ENCODE measurements at places on chromosomes 12 and 14.

DNA sequence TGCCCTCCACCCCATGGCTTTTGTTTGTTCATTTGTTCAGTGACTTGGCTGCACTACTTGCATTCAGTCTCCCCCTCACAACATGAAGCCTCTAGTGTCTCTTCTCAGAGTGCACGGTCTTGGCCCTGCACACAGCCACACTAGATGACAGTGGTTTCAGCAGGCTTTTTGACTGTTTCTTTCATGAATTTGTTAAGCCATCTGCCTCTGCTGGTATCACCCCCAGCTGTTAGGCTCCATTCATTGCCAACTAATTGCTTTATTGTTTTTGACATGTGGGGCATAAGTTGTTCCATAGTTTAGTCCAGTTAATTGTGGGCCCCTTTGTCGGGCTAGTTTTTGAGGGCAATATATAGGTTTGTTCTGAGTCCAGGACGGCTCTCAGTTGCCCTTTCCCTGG is 18.8 kb downstream of the OS9 start:
- no peak for DNase-seq

DNA sequence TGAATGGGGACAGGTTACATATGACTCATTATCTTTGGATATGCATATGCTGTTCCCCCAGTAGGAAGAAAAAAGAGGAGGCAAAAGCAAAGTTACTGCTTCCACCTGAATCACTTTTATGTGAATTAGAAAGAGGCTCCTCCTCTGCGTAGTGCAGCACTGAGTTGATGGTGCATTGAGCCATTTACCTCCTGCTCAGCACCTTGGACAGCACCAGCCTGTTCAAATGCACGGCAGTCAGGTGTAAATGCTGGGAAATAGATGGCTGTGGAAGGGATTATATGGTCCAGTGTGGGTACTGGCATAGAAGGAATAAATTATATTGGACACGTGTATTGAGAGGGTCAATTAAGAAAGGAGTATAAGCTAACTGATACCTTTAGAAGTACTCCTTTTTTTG is 541.9 kb upstream of the SEL1L start:
- DNase-seq, result no peak

DNA sequence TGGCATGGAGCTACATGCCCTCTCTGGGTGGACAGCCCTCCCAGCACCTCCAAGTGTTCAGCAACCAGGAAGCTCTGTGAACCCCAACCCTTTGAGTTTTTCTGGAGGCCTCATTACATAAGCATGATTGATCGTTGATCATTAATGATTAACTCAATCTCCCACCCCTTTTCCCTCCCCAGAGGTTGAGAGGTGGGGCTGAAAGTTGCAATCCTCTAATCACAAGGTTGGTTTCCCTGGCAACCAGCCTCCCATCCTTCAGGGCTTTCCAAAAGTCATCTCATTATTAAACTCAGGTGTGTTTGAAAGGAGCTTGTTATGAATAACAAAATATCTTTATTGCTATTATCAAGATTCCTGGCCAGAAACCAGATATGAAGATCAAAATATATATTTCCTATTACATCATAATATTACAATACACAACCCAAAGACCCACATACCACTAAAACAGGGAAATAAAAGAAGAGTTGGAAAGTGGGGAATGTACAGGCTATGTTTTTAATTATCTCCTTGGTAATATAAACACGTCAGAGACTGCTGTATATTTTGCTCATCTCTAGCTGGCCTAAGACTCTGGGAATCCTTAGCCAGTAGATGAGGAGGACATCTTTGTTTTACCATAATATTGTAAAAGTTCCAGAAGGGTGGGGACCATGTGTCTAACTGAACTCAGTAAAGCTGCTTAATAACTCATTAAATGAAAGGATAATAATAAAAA is 73.6 kb downstream of the SSPN start:
- DNase-seq, result no peak

GRCh38 chr12:27209257-27209910 is 34.7 kb upstream of the STK38L start:
- DNase-seq, result no peak

GRCh38 chr14:36521598-36522345 is 1.7 kb upstream of the NKX2-1 start:
- no peak for DNase-seq

GRCh38 chr14:105944632-105945610 is 418.5 kb downstream of the TMEM121 start:
- peak; percentile 61 for DNase-seq

GRCh38 chr14:25602106-25602505 is 552.2 kb upstream of the STXBP6 start:
- no peak for DNase-seq

DNA sequence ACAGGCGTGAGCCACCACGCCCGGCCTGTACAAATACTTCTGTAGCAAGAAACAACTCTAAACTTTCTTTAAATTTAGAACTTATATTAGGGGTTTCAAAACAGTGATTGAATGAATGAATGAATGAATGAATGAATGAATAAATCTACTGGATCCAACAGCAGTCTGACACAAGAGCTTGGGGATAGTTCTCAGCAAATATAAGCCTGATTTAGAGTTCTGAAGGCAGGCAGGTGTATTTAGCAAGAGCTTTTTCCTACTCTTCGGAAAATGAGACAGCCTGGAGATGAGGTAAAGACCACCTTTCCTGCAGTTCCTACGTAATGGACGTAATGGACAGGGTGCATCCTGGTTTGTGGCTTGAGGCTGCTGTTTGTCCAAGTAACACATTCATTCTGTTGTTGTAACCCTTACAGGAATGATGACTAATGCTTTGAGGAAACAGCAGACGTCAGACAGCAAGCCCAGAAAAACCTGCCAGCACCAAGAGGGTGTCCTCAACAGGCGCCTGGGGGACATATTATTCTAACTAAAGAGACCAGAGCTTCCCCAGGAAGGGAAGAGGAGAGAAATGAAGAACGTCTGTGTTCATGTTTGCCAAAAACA is 277.4 kb upstream of the SOX5 start:
- DNase-seq, result no peak

DNA sequence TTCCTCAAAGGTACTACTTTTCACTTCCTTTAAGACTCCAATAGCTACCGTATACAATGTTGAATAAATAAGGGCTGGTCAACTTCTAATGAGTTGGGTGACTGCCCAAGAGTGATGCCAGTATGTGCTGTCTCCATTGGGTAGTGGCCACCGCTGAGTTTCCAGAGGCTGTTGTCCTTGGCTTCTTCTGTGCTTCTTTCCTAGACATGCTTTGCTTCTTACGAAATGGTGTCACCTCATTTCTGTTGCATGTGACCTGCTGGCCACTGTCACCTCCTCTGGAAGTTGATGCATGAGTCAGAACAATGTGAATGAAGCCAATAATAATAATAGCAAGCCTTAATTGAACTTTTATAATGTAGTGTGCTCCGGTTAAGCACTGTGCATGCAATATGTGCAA is 7.5 kb upstream of the NID2 start:
- DNase-seq, result no peak

DNA sequence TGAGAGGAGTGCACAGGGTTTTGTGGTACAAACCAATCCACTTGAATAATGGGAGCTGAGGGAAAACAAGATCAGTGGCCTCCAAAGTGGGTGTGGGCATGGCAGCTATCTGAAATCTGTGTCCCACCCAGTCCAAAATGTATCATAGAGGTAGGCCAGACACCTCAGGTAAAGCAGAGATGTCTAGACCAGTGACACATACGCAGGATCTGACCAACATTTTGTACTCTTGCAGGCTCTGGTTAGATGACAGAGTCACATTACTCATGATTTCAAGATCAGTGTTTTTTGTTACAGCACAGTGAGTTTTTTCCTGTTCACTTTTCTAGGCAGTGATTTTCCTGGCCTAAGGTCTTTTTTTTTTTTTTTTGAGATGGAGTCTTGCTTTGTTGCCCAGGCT is 211.8 kb downstream of the PCNX1 start:
- DNase-seq, result no peak

DNA sequence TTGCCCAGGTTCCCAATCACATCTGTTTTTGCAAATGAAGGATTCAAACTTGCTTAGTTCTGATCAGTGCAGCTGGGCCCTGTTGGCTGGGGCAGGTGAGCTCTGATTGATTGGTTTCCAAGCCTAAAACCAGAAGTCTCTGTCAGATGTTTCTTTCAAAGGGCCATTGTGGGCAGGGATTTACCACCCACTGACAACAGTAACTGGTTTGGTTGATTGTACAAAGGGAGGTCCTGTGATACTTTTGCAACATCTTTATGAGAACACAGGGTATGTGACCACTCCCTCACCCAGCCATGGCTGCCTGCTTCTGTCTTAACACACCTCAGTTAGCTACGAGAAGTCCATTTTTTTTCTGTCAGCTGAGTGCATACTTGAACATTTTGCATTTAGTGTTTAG is 184.1 kb downstream of the FLRT2 start:
- DNase-seq, result no peak

DNA sequence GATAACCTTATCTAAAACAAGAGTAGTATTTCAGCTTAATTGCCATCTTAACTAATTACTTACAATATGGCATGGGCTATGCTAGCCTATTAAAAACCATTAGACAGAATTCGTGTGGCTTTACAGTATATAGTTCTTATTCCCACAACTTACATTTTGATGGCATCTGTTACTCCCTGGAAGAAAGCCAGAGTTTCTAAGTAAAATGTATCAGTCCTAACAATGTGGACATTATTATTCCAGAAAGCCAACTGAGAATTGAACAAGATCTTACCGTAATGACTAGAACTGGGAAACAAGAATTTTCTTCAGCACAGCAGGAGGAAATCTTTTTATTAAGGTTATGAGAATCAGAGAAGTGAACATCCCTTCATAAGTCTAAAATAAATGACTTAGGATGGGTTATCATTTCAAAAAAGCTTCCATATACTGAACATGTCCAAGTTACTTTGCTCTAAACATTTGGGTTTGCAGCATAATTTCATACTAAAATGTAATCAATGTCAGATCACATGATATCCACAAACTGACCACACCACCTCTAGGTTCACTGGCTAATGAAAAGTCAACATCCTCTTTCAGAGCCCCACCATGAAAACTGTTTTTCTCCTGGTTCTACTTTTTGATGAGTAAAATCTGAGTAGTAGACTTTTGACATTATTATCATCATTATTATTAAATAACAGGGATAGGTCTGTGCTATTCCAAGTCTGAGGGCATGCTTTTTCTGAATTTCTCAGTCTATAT is 179.7 kb downstream of the SSPN start:
- no peak for DNase-seq

- no peak for DNase-seq
Measured at GRCh38 chr14:99062772-99063418, 209.1 kb downstream of the BCL11B start.

DNA sequence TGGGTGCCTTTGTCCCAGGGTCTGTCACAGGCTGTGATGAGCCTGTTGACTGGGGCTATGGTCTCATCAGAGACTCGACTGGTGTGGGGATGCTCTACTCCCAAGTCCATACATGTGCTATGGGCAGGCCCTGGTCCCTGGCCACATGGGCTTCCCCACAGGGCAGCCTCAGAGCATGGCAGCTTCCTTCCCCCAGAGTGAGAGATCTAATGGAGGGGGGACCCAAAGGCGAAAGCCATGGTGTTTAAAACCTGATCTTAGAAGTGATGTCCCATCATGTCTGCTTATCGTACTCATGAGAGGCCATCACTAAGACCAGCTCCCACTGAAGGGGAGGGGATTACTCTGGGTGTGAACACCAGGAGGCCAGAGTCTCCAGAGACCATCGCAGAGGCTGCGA is 279.0 kb upstream of the RTL1 start:
- DNase-seq, result no peak

DNA sequence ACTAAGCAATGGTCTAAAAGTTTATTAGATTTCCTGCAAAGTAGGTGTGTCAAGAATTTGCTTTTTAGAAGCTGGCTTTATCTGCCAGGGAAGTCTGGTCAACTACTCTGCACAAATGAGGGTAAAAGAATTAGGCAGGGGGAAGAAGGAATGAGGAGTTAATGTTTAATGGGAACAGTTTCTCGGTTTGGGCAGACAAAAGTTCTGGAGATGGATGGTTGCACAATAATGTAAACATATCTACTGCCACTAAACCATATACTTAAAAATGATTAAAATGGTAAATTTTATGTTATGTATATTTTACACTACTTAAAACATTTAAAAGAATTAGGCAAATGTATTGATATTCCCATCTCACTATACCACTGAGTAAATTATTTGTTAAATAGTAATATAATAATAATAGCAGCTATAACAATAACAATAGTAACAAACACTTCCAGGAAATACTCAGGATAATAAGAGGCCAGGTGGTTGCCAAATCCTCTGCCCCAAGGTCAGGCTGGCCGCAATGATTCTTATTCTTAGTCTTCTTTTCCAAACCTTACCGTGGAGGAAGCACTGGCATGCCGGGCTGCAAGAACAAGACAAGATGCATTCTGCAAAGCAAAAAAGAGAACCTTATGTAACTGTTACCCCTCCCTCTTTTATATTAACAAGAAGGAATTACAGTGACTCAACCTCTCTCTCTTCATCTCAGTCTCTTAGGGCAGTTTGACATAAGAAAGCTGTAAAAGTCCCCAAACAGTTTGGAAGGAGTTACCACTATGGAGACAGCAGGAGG is 13.9 kb downstream of the CS start:
- DNase-seq, result no peak

DNA sequence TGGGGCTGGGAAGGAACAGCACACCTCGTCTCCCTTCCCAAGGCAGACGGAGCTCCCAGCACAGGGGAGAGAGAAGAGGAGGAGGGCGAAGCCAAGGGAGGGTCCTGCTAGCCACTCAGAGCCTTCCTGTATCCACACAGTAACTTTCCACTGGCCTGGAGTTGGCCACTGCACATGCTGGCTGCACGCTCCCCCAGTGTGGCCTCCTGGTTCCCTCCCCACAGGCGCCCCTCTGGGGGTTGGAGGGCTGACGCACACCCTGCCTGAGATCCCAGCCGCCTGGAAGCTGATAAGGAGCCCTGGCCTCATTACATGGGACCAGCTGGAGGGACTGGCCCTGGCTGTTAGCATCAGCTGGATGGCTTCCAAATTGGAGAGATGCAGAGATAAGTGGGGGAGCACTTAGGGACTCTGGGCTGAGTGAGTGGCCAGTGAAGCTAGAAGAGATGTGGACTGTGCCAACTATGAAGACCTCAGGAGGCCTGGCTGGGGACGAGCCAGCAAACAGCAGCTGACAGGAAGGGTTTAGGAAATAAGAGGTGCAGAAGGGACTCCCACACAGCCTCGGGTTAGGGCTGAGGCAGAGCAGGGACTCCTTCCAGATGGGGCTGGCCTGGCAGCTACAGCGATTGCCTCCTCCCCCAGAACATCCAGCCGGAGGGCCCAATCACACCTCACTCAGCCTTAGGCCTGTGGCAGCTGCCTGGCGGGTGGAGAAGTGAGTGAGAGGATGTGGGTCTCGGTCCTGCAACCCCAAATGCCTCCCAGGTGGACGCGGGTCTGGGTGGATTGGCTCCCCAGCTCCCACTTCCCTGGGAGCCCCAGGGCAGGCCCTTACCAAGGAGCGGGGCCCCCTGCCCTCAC is 26.3 kb upstream of the BCDIN3D start:
- DNase-seq, result no peak

- no peak for DNase-seq
Measured at GRCh38 chr12:124923905-124924734, 9.7 kb upstream of the UBC start.

- DNase-seq, result no peak
Measured at GRCh38 chr14:55693904-55694303, 113.9 kb downstream of the KTN1 start.

Data from activated CD8-positive, alpha-beta memory T cell treated with anti-CD3 and anti-CD28 coated beads for 48 hours (primary cell).